Nasal cavity respiratory epithelium epithelial cell of viscerocranial mucosa (primary cell): ENCODE measurements at places on chromosomes 5 and 9. TPM values are rescaled to one million over a fixed set of nuclear protein-coding genes. Genes with fewer than 3 reads are reported as not detected.

The TAF1L gene
- total RNA-seq = under 0.01 TPM in 2 replicates

The GABRA6 gene
- not detected in 2 replicates for total RNA-seq

The F2RL2 gene
- total RNA-seq = not detected in 2 replicates

The PRDM9 gene
- under 0.01 and 0.07 TPM in 2 replicates for total RNA-seq

The LCNL1 gene
- total RNA-seq = not detected in 2 replicates

The SLC6A7 gene
- not detected in 2 replicates for total RNA-seq

The SNCAIP gene
- under 0.01 and 0.07 TPM in 2 replicates for total RNA-seq

The GDA gene
- 0.14 and 3.4 TPM in 2 replicates for total RNA-seq

The FOXD4 gene
- under 0.01 and 0.36 TPM in 2 replicates for total RNA-seq

The CA9 gene
- total RNA-seq = 0.68 and 7.5 TPM in 2 replicates

The ARID3C gene
- total RNA-seq = 0.34 and 0.50 TPM in 2 replicates

The ZNF300 gene
- 5.5 and 6.3 TPM in 2 replicates for total RNA-seq

The ACTBL2 gene
- 0.50 TPM in 1 of 2 replicates, not detected in the other for total RNA-seq

The GRM6 gene
- total RNA-seq = not detected in 2 replicates

The SEC16A gene
- total RNA-seq = 25.6 and 66.3 TPM in 2 replicates

The SAXO1 gene
- under 0.01 TPM in 1 of 2 replicates, not detected in the other for total RNA-seq

The ERGIC1 gene
- 78.9 and 106 TPM in 2 replicates for total RNA-seq
